ENCODE measurements at places on chromosomes 7 and 10.

DNA sequence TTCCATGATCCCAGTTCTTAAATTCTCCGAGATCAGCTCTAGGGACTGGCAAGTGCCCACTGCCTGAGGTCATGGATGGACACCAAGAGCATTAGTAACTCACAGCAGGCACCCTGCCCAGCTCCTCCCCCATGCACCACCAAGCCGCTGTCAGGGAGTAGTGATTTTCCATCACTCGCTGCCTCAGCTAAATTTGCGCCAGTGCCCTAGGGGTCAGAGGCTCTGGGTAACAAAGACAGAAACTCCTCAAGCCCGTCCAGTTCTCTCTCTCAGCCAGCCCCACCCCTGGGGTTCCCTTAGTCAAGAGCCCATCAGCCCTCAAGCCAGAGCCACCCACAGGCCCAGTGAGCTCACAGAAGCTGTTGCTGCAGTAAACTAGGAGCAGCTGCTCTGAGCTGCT is 30.0 kb downstream of the PAX2 start:
- DNase-seq, result peak; percentile 77

GRCh38 chr7:103715376-103716120 is 269.5 kb upstream of the SLC26A5 start:
- no peak for DNase-seq

- peak; percentile 26 for DNase-seq
These were observed 73.0 kb upstream of the LRRC4 start for GRCh38 chr7:128104108-128104742.

- no peak for DNase-seq
These were observed 295.2 kb downstream of the CAMK1D start for GRCh38 chr10:12644380-12645144.

DNA sequence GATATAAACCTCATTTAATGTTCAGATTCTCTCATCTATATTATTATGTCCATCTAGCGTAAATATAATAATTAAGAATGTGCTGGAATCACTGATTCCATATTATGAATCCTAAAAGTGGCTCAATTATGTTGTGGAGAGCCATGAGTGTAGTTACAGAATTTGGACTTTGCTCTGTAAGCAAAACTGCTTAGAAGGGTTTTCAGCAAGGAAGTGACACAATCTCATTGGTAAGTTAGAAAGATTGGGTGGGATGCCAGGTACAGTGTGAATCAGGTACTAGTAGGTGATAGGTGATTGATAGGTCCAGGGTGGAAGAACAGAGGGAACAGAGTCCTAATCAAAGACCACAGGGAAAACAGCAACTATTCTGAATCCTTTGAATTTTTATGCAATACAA is 74.9 kb upstream of the ABLIM1 start:
- DNase-seq, result no peak

GRCh38 chr7:98509836-98510235 is 107.2 kb upstream of the NPTX2 start:
- DNase-seq, result peak; percentile 58

- no peak for DNase-seq
These were observed at the start of gene RAB19 for GRCh38 chr7:140403878-140404564. RAB19 (plus strand) TSS chr7:140404058; CDS start chr7:140407647, 3,589 bp downstream.

DNA sequence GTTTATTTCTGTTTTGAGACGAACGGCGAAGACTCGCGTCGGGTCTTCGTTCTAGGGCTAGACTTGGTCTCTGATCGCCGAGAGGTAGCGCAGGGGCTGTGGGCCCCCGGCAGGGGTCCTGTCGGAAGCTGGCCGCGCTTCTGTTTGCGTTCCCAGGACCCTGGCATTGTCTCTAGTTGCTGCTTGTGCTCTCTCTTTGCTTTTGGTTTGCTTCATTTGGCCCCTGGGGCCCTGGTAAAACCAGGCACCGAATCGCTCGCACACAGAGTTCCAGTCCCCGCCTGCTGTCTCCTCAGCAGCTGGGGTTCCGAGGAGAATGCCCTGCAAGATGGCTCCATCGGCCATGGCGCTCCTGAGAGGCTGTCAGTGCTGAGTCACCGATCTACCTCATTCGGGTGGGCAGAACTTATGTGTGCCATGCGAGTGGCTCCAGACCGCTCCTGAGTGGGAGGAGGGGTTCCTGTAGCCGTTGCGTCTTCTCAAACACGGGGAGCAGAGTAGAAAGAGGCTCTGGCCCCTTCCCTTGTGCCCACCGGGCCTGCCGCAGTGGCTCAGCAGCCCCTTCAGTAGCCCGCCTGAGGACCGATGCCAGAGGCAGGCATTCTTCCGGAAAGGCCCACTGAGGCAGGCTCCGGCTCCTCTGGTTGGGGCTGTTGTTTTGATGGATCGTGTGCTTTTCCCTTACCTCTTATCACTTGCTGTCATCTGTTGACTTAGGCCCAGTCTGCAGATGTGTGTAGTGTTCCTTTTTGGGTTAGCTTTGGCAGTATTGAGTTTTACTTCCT is 826 bp downstream of the CHPF2 start:
- peak; percentile 82 for DNase-seq

- DNase-seq, result no peak
These were observed 343.4 kb downstream of the PRPF18 start for GRCh38 chr10:13930120-13930519.

DNA sequence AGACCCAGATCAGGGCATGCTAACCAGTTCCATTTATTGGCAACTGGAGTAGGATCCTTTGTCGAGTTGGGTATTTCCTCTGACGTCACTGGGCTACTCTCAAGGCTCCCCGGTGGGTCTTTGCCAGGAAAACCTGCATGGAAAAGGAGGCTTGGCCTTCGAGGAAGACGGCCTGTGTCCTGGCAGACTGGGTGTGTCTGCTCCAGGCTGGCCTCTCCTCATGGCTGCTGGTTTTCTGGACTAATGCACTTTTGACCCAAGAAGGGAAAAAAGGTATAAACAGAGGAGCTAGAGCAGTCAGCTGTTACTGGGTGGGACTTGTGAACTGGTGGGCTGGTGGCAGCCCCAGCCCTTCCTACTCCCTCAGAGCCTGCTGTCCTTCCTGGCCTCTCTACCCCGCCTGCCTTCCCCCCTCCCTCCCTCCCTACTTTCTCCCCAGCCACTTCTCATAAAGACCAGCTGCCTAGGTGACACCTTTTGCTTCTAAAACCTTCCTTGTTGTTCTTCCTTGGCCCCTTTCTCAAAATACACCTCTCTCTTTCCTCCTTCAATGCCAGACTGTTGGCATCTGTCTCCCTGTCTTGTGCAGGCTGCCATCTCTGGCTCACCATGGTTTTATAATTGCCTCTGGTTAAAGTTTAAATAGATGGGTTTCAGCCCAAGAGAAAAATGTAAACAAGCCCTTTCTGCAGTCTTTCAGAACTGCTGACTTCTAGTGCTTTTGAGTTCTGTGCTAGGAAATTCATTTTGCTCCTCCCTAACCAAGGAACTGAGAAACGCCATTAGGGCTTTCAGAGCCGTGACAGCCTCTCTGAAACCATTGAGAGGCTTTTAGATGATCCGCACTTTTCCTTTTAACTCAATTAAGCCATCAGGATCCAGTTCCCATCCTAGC is 101.8 kb upstream of the MKLN1 start:
- peak; percentile 77 for DNase-seq

DNA sequence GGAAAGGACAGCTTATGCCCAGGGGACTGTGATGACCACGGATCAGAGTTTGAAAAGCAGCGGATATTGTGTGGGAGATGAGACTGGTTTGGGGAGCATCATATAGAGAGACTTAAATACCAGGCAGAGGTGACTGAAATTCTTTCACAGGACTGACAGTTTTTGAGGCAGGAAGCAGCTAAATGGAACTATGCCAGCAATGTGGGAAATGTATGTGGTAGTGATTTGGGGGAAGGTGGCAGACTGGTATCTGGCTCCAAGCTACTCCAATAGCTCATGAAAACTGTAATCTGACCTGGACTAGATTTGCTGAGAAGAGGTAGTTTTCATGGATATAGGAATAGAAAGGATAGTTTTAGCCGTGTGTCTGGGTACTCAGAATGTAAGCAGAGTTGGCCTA is 592.6 kb downstream of the REEP3 start:
- peak; percentile 9 for DNase-seq

DNA sequence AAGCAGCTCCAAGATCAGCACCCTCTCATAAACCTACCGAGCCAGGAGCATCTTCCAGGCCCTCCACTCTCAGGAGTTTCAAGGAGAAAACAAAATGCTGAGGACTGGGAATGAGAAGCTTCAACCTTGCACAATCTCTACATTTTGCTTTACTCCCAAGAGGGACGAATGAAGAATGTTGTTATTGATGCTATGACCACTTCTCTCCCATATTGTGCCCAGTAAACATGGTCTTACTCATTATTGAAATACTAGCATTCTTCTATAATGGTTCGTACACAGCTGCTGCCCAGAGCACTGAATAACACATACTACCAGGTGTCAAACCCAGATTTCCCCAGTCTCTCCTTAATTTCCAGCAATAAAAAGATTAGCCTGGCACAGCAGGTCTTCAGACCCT is 63.4 kb upstream of the BET1 start:
- no peak for DNase-seq

- peak; percentile 28 for DNase-seq
These were observed 40.5 kb upstream of the SLF2 start for GRCh38 chr10:100872034-100872791.

DNA sequence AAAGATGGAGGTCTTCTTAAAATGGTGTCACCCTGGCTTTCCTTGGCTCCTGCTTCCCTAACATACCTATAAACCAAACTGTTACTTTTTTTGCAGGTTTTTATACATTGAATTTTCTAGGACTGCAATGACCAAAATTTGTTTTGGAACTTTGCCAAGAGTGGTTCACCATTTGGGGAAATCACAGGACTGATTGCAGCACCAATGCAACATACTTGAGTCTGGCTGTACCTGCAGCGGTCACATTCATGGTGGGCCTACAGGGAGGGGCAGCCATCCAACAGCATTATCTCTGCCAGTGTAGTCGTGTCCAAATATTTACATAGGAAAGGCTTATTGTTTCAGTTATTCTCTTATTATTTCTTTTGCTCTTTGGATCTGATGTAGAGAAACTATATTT is 69.0 kb downstream of the HACD1 start:
- no peak for DNase-seq

- DNase-seq, result peak; percentile 7
These were observed 4.5 kb upstream of the IQUB start for GRCh38 chr7:123538897-123539296.

DNA sequence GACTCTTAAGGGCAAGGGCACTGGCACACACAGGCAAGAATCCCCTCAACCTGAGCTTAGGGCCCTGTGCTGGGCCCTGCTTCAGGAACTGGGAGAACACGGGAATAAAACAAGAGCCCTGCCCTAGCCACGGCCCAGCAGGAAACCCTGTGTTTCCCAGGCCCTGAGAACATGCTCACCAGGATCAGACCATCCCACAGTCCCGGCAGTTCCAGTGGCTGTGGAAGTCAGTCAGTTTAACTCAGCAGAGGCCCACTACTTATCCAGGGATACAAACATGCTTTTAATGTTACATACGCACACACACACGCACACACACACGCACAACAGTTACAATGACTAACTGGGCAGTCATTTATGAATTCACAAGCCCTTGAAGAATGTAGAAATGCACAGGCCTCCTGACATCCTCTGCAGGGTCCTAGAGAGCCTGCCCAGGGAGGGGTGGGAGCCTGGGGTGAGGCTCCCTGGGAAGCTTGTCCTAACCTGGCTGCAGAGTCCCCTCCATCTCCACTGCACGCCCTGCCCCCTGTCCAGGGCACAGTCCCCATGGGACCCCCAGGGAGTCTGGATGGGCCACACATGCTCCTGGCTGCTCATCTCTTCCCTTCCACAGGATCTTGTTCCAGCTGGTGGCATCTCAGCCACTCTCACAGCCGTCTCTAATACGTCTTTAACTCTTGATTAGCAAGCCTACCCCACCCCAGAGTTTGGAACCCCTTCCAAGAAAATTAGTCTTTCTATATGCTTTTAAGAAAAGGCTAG is 97.6 kb downstream of the TCERG1L start:
- DNase-seq, result no peak

GRCh38 chr7:14598978-14599377 is 303.6 kb downstream of the DGKB start:
- DNase-seq, result no peak

DNA sequence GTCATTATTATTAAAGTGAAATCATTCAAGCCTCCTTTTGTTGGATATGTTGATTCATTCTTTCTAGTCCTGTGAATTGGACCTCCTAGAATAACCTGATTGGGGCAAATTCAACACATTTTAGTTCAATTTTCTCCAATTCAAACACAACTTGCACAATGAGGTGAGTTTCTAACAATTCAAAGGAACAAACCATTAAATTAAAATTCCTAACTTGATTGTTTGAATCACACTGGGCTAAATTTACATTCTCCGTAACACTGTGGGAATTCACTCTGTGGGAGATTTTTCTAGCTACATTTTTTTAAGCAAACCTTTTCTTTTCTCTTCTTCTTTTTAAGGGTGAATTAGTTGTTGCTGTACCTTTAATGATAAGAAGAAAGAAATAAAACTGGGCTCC is 68.3 kb upstream of the CABCOCO1 start:
- DNase-seq, result no peak
